Gastroesophageal sphincter (tissue), 4 donors: ENCODE measurements at places on chromosomes 7 and 10.

DNA sequence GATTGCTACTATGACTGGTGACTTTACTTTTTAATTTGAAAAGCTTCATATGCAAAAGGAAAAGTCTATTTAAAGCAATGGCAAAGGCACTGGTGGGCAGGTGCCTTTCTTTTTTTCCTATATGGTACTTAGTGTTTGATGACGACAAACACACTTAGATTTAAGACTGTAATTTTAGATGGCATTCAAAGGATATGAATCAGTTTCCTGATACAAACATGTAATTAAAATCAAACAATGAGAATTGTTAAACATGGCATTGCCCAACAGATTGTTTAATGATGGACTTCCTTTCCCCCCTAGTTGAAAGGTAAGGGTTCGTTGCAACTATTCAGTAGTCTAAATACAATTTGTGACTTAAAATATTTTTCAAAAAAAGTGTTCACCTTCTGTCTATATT is 106.5 kb upstream of the SEMA3C start:
- ATAC-seq: no peak

- ATAC-seq: peak; percentile 66
Measured at GRCh38 chr7:28481091-28481926, 69.0 kb downstream of the CREB5 start.

DNA sequence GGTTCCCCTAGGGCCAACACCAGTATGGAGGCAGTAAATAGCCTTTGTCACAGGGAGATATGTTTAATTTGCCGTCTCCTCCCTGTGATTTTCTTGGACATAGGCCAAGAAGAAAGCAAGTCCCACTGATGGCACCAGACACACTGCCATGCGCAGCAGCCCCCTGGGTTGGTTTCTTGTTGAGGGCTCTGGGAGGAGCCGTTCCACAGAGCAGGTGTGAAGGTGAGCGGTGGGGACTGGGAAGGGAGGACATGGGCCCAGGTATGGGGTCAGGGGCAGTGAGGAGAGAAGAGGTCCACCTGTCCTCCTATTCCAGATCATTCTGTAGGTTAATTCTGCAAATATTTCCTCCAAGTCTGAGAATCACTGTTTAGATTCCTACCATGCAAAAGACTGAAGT is 376.1 kb downstream of the PLXNA4 start:
- ATAC-seq: no peak

DNA sequence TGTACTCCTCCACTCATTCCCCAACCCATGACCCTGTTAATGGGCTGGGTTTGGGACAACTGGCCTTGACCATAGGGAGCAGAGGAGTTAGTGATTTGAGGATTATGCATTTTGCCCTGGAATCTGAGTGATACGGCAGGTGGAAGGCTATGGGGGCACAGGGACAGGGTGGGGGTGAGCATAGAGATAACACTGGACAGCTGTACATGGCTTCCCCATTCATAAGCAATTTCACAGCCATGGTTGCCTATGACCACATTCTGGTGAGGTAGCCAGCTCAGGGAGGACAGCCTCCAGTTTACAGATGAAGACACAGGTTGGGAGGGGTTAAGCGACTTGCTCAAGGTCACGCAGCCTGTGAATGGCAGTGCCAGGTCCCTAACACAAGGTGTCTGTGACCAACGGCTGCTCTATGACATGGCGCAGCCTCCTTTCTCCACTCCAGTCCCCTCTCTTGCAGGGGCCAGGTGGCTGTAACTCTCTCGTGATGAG is 319.5 kb downstream of the PLXNA4 start:
- ATAC-seq: no peak

GRCh38 chr7:42940985-42941847 is 9.0 kb downstream of the MRPL32 start:
- ATAC-seq: peak; percentile 50

- peak; percentile 27 for ATAC-seq
Measured at GRCh38 chr7:128827248-128827958, 2.8 kb upstream of the FLNC start.
